ENCODE measurements at places on chromosomes 12 and 14.

GRCh38 chr12:130506844-130507243 lies 169.2 kb downstream of the PIWIL1 start:
- DNase-seq, result no peak

DNA sequence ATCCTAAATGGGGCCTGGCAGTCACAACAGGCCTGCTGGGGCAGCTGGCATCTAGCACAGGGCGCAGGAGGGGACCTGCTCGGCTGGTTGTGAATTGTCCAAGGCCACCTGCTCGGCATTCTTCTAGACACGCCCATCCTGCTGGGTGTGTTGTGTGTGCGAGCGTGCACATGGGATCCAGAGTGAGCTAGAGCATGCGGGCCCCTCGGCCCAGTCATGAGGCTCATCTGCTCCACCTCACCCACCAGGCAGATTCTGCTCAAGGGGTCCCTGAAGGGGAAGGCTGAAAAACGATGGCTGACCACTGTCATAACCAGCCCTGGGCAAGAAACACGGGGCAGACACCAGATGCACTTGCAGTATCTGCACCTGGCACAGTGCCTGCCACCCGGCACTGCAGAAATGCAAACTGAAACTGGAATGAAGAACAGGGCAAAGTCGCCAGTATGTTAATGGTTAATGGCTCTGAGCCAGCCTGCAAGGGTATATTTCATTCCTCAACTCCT lies 31.8 kb downstream of the MAX start:
- DNase-seq, result no peak

DNA sequence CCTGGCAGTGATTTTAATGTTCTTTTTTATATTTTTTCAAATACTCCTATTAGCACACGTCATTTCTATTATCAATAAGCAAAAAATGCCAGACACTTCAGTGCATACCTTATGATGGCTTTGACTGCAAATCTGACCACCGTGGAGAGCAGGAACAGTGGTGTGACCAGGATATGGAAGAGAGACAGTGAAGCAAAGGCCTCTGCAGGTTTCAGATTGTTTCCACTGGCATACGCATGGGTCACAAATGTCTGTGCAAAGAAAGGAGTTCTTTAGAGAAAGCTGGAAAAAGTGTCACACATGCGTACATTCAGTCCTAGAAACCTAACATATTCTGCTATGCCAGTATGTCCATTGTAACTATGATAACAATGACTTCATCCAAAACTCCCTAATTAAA lies 47.3 kb downstream of the ABCC9 start:
- DNase-seq, result no peak

DNA sequence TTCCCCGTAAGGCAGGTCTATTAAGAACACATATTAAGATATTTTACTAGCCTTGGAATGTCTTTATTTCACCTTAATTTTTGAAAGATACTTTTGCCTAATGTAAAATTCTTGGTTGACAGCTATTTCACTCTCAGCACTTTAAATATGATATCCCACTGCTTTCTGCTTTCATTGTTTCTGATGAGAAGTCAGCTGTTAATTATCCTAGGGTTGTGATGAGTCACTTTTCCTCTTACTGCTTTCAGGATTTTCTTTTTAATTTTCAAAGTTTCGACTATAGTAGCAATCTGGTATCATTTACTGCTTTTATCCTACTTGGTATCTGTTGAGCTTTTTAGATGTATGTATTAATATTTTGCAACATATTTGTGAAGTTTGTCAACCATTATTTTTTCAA lies 578.9 kb upstream of the ATP2B1 start:
- no peak for DNase-seq

DNA sequence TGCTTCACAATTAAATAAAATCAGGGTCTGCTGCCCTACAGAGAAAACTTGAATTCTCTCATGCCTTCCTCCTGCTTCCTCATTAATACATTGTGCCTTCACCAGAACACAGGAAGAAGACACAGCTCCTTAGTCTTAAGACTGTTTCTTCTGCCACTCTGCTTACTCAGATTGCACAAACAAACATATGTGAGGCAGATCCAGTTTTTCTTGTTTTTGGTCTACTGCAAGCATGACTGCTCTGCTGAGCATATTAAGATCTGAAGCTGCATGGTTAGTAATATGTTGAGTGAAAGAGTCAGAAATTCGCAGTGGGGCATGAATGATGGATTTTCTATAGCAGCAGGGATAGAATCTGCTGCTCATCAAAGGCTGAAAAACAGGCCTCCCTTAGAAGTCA lies 321.1 kb upstream of the STXBP6 start:
- DNase-seq, result no peak

- DNase-seq, result no peak
Measured at GRCh38 chr12:98532687-98533304, 17.4 kb downstream of the TMPO start.

DNA sequence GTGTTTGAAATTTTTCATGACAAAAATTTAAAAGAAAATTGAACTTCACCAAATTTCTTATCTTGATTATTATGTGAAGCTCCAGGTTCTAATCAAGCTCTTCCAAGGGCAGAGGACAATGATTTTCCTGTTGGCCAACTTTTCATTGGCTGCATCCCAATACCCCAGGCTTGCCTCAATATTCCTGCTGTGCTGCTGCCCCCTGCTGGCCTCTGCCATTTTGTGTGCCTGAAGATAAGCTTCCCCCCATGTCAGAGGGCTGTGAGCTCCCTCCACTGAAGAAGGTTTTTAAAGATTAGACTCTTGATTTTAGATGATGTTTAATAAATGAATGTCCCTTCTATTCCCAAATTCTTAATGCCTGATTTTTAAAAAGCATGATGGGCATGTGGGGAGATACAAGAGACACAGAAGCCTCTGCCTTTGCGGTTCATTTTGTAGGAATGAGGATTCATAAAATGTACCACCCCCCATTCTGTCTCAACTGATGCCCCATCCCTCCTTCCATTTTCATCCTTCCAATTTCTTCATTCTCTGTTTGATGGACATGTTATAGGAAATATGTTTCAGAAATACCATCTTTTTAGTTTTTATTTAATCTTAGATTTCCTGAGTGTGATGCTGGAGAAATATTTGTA lies 76.7 kb upstream of the RGS6 start:
- DNase-seq, result peak; percentile 45

DNA sequence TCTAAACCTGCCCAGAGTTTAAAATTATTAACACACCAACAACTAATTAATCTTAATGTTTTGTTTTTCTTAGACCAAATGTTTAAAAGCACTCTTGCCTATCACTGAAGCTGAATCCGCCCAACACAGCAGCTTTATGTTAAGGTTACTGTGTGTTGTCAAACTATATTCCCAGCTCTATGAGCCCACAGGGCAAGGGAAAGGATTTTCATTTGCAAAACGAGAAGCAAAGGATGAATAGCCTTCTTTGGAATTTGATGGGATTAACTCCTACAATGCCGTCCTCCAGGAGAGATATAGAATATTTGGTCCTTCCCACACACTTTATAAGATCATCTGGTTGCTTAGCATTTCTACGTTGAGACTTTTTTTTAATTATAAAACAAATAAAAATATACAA lies 43.7 kb downstream of the DUSP16 start:
- no peak for DNase-seq

DNA sequence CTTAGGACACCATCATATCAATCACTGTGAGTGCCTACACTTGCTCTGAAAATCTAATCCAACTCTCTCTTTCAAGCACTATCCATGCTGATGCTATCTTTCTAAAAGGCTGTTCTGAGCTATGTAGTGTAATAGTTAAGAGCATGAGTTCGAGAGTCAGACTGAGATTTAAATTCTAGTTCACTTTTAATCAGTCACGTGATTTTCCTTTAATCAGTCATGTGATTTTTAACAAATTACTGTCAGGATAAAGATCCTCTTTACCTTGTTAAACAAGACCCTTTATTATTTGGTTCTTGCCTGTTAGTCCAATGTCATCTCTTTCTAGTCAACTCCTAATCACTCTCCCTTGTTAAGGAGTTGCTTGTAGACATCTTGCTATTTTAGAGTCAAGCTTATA lies 653.0 kb downstream of the RPL10L start:
- no peak for DNase-seq

GRCh38 chr14:104344818-104345620 lies 206.6 kb downstream of the KIF26A start:
- no peak for DNase-seq

DNA sequence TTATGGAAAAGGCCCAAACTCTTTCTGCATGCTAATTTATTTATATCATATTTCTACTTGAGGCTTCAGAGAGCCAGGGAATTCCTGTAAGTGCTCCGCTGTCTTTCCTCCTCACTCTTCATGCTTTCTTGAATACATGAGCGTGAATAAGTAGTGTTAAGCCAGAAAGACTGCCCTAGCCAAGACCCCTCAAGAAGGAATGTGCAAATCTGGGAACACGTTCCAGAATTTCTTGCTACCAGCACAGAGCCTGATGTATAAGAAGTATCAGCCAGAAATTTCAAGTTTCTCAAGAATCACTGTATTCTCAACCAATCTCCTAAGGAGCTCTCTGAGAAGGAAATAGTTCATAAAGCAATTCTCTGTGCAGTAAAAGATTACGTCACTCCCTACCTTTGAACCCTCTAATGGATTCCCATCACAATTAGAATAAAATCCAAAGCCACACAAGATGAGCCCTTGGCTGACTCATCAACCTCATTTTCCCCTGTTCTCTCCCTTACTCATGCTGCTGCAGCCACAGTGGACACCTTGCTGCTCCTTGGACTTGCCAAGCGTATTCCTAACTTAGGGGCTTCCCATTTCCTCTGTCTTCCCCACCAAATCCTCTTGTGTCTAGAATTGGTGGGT lies 6.9 kb upstream of the TSPAN8 start:
- no peak for DNase-seq

GRCh38 chr12:100311317-100311716 lies 44.3 kb downstream of the SCYL2 start:
- no peak for DNase-seq

GRCh38 chr12:62843716-62844115 lies 91.2 kb downstream of the PPM1H start:
- no peak for DNase-seq

DNA sequence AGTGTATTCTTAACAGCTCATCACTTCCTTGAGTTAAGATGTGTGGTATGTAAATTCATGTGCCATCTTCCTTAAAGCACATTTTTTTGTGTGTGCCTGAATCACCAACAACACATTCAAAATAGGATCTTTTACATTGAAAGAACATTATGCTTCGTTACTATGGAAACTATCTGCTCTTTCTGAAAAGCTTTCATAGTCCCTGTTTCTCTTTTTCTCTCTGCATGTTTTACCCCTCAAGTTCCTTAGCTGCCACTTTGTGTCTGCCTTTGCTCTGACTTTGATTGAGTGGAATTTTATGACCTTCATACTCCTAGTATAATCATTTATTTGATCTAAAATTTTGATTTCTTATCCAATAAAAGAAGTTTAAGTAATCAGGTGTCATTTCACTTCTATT lies 880.3 kb upstream of the FOXG1 start:
- DNase-seq, result no peak

Measured in CD4-positive, alpha-beta T cell treated with Interleukin-17A for 4 hours (primary cell).